ENCODE measurements at places on chromosomes 1 and 21.

- no peak for DNase-seq
These were observed 2.5 kb downstream of the ZCCHC17 start for GRCh38 chr1:31299365-31299764.

DNA sequence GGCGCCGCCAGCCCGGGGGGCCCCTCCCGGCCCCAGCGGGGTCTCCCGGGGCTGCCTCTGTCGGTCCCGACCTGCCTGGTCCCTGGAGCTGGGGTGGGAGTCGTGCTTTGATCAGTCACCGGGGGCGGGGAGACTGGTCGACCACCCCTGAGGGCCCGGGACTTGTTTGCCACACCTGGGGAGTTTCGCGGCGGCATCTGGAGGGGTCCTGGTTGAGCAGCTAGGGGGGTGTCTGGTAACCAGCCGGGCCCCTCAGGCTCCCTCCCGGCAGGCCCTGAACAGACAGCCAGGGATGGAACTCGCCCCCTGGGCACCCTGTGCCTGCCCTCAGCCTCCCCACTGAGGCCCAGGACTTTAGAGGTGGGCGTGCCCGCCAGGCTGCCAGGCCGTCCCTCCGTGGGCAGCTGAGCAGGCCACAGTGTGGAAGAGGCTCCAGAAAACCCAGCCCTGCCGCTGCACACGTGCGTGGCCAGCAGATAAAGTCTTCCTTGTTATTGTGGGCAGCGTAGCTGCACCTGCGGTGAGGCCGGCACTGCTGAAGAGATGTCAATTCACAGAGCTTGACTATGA, 13.3 kb upstream of the SAMD11 start:
- no peak for DNase-seq

DNA sequence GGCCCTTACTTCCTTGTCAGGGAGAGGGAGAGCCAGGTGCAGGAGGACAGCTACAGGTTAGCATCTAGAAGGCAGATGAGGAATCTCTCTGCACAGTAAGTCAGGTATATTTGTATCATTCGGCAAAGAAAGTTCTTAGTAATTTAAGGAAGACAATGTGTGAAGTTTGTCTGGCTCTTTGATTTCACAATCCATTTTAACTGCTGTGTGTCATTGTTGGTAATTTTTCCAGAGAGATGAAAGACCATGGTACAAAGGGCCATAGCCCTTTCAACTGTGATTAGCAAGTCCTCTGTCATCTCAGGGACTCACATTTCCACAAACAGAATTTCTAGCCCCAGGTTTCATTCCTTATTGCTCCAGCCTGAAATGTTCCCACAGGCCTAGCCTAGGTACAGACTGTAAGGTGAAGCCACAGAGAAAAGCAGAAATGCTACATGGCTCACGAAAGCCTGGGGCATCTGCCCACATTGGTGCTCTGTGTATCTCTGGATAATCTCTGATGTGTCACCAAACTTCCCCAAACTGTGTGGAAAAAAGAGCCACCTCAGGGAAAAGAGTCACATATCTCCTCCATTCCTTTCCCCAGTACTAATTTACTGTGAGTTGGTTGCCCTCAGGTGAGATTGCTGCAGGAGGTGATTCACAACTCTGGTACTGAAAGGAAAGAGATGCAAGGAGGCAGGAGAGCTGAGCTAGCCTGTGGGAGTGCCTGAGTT, 70.6 kb downstream of the SYT6 start:
- DNase-seq = no peak

DNA sequence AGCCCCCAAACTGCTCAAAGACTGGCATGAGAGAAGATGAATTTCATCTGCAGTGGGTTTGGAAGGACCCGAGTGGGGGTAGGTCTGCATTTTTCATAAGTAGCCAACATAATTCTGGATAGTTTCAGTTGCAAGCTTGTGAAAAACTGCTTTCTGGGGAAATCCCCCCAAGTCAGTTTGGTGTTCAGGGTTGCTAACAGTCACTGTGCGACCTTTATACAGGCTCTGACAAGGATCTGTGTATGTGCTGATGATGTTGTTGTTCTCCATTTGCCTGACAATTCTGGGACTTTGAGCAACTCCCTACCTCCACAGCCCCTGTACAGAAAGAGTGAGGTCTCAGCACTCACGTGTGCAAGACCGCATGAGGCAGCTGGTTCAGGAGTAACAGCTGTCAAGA, 87.9 kb downstream of the SUSD4 start:
- DNase-seq = no peak

GRCh38 chr1:235938709-235939479, 72.2 kb upstream of the LYST start:
- DNase-seq = no peak

DNA sequence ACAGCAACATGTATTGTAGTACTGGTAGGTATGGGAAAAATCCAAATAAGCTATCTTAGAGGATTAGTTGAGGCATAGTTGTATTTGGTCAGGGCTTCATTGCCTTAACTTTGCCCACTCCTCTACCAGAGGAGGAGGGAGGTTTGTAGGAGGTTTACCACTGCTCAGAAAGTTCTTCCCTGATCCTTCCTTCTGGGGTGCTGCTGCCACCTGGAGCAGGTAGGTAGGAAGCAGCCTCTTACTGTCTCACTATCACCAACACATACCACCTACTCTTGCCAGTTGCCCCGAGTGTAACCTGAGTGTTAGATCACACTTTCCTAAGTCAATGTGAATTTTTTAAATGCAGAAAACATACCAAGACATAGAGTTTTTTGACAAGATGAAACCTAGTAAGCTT, 24.1 kb upstream of the ZSWIM5 start:
- no peak for DNase-seq

DNA sequence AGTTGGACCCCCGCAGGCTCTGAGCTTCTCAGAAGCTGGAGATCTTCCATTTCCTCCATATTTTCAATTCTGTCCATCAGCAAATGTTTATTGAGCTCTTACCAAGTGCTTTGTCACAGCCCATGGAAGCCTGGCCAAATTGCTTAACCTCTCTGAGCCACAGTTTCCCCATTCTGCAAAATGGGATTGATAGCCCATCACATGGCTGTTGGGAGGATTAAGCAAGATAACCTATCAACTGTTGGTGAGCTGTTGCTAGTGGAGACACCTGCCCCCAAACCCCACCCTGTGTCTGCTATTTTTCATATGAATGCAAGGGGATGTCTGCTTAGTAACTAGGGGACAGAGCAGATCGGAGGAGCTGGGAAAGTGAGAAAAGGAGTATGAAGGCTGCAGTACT, 38.3 kb downstream of the CD34 start:
- DNase-seq = no peak

DNA sequence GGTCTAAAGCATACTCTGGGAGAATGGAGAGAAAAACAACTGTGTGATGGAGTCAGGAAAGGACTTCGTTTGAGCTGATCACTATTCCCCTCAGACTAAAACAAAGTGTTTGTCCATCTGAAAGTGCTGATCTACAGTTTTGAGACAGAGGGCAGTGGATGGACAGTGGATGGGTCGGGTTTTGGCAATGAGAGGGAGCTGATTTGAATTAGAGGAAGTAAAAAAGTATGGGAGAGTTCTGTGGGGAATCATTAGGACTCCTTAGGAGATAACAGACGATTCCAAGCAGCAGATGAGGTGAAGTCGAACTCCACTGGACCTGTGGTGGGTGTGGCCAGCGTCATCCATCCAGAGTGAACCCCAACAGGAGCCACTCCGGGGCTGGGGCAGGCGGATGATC, 62.3 kb downstream of the PTGS2 start:
- no peak for DNase-seq

DNA sequence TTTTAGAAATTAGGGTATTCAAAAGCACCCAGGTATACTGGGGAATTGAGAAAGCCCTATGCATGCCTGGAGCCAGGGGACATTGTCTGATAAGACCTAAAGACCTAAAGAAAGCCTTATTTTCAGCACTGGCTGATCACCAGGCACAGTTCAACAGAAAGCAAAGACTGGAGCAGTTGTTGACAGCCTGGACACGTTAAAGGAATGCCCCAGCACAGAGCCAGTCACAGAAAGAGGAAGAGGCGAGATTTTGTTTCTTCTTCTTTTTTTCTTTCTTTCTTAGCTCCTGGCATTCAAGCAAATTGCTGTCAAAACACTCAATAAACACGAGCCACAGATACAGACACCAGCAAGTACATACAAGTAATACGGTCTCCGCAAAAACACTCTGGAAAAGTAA, 40.4 kb downstream of the RNF187 start:
- DNase-seq = no peak

DNA sequence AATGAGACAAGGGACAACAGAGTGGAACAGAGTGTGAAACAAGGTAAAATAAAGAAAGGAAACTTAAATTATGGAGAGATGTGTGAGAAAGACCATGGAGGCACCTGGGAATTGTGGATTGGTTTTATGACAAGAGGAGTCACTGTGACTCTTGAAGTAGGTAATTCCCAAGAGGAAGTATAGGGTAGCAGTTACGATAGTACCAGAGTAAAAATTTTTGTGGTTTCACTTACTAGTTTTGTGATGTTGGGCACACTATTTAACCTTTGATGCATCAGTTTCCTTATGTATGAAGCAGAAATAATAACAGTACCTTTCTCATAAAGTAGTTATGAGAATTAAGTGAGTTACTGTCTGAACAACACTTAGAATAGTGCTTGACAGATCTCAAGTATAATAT, 267.9 kb upstream of the DPYD start:
- no peak for DNase-seq

- DNase-seq = no peak
These were observed 92.6 kb downstream of the PAX7 start for GRCh38 chr1:18723206-18723605.

DNA sequence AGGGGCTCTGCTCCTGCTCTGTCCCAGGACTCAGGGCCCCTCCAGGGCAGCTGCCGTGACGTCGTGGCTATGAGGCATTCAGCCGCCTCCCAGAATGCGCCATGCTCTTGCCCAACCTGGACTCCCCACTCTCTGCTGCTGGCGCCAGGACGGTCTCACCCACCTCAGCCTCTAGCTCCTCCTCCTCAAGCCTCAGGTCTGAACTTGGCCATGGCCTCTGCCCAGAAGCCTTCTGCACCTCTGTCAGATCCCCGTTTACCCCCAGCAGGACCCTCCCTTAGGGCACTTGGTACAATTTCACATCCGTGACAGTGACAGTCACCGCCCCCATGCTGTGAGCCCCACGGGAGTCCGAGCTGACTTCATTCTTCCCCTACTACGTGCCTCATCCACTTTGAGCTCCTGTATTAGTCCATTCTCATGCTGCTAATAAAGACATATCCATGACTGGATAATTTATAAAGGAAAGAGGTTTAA, 4.9 kb downstream of the CSTB start:
- DNase-seq = no peak

DNA sequence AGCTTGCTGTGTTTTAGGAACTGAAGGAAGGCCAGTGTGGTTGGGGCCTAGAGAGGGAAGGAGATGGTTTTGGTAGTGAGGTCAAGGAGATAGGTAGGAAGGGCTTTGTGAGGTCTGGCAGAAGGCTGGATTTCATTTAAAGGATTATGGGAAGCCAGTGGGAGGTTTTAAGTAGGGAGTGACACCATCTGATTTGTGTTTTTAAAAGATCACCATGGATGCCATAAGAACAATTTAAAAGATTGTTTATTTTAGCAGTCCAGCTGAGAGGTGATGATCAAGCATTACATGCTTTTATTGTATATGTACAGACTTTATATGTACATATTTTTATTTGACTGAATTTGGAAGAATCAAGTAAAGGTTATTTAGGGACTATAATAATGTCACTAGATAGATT, 26.4 kb downstream of the RGL1 start:
- no peak for DNase-seq

DNA sequence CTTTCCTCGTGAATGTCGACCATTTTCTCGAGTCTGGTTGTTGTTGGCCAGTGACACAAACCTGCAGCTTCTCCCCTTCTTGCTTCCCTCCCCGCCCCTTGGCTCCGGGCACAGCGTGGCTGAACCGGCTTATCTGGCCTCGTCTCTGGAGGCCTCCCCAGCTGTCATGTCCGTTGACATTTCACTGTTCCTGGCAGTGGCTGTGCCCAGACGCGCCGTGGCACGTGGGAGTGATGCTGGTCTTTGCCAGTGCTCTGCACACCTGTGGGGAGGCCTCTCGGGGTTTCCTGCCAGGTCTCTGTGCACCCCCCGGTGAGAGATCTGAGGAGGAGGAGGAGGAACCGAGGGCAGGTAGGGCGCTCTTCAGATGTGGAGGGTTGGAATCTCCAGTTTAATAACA, 23.7 kb downstream of the SKI start:
- no peak for DNase-seq

DNA sequence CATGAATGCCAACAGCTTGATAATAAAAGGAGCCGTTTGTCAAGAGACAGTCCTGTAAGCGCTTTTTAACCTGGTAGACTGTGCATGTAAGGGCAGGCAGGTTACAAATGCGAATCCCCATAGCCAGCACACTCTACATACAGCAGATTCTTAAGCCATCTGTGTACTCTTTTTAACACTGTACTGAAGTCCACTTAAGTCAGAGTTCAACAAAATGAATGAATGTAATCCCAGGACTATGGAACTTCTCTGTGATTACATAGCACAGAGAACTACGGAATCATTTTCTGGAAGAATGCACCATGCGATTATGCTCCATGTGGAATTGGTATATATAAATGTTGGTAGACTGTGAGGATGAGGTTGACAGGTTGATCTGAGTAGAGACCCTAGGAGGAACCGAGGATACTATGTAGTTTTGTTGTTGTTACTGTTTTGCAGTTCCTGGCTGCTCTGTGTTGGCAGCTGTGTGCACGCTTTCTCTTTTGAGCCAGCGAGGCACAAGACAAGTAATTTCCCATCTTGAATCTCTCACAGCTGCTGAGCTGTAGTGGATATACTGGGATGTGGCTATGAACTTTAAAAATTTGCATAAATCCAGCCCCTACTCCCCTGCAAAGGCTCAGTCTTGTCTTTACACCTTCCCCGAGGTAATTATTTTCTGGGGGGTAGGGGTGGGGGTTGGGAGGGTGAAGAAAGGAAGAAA, 21.9 kb downstream of the LRRC8D start:
- DNase-seq = no peak

DNA sequence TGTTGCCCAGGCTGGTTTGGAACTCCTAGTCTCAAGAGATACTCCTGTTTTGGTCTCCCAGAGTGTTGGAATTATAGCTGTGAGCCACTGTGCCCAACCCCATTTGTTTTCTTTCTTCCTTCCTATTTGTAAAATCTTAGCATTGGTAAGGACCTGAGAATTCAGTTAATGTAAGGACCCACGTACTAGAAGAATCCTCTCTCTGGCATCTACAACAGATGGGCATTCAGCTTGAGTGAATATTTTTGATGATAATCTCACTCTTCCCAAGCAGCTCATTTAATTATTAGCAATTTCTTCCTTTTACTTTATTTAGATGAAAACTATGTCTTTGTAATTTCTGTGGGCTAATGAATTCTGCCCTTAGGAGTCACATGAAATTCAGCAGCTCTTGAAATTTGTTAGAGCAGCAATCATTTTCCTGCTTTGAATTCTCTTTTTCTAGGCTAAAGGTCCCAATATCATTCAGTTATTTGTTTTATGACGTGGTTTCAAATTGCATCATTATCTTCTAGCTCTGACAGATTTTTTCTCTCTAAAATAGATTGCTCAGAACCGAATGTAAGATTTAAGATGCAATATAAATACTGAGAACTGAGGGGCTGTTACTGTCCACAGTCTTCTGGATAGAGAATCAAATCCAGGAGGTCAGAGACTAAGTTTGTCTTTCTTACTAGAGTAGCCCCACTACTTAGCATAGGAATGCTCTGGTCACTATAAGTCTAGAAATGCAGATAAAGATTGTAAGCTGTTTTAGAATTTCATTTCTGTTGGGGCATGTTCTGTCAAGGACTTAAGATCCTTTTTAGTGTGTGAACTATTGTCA, 59.4 kb downstream of the EPB41 start:
- DNase-seq = no peak

- DNase-seq = no peak
These were observed 81.7 kb upstream of the PGBD5 start for GRCh38 chr1:230507666-230508402.
